ENCODE measurements at places on chromosomes 5 and 9.

DNA sequence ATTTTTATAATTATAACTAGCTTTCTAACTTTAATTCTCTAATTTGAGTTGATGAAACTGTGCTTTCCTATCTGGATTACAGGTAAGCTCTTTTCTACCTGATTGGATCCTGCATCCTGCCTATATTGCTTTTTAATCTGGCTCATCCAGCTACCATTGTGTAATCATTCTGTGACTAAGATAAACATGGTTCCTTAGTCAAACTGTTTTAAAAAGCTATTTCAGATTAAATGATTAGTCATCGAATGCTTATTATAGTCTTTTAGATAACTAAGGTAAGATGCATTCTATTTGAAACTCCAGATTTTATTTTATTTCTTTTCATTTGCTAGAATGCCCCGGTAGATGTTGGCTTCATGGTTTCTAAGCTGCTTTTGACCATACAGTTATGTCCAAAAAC lies 50.7 kb downstream of the ICE1 start:
- no peak for DNase-seq

- DNase-seq = no peak
Measured at GRCh38 chr9:72936266-72936665, 16.6 kb downstream of the ALDH1A1 start.

DNA sequence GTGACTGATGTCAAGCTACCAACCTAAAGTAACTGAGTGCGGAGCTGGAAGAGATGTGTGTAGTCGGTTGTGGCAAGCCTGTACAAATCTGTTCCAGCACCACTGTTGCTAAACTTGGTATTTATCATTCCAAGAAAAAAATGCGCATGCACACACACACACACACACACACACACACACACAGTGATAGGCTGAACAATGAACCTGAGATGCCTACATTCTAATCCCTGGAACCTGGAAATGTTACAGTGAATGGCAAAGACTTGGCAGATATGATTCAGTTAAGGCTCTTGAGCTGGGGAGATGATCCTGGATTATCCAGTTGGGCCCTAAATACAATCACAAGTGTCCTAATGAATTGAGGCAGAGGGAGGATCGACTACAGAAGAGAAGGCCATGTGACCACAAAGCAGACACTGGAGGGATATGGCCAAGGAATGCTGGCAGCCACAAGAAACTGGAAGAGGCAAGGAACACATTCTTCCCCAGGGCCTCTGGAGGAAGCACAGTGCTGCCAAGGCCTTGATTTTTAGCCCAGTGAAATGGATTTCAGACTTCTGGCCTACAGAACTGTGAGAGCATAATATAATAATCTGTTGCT lies 49.7 kb upstream of the LHFPL2 start:
- no peak for DNase-seq

- no peak for DNase-seq
Measured at GRCh38 chr5:78765116-78765515, 116.5 kb upstream of the LHFPL2 start.

GRCh38 chr9:72615931-72616330 lies 94.5 kb downstream of the TMC1 start:
- no peak for DNase-seq
